ENCODE measurements at places on chromosomes 3 and 15. TPM values are rescaled to one million over a fixed set of nuclear protein-coding genes. Genes with fewer than 3 reads are reported as not detected.

GRCh38 chr3:104519468-104520227, 847.1 kb upstream of the ALCAM start:
- no peak for DNase-seq
- no peaks in the 10 kb centered on the region for H3K36me3 ChIP-seq
- H3K27ac ChIP-seq, result no peak overlapping the region
- no peaks in the 10 kb centered on the region for H3K4me1 ChIP-seq
- no peak overlapping the region for H3K4me3 ChIP-seq

Gene EIF4G1
- 370 TPM for total RNA-seq

GRCh38 chr15:55587321-55588069, 650 bp downstream of the PYGO1 start:
- no peaks in the 10 kb centered on the region for H3K36me3 ChIP-seq
- H3K27ac ChIP-seq, result peak overlapping the region; percentile 90
- H3K4me1 ChIP-seq, result no peaks in the 10 kb centered on the region
- H3K27me3 ChIP-seq, result no peaks in the 10 kb centered on the region
- H3K4me3 ChIP-seq, result peak overlapping the region; percentile 72

GRCh38 chr3:32175607-32176197, 62.8 kb upstream of the CMTM8 start:
- no peak overlapping the region for H3K27ac ChIP-seq
- H3K4me1 ChIP-seq, result no peaks in the 10 kb centered on the region
- DNase-seq, result peak; percentile 38
- no peaks in the 10 kb centered on the region for H3K27me3 ChIP-seq
- no peak overlapping the region for H3K4me3 ChIP-seq

GRCh38 chr3:40070816-40071215, 238.7 kb upstream of the EIF1B start:
- no peak overlapping the region for H3K27ac ChIP-seq
- DNase-seq, result no peak
- H3K4me3 ChIP-seq, result no peak overlapping the region
- no peaks in the 10 kb centered on the region for H3K36me3 ChIP-seq
- H3K27me3 ChIP-seq, result no peaks in the 10 kb centered on the region

DNA sequence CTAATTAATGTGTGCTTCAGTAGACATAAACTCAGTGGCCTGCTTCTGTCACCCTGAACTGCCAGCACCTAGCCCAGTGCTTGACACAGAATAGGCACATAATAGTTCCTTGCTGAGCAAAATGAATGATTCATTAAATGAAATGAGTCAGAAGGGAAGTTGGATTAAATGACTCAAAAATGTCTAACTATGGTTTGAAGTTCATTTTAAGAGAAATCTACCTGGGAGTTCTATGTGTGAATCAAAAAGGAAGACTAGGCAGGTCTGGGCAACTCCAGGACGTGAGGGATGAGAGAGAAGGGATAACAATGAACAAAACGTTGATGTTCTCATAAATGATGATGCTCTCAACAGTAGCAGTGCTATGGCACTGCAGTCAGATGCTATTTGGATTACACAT, 175.0 kb downstream of the CFAP20DC start:
- no peak overlapping the region for H3K4me3 ChIP-seq
- no peaks in the 10 kb centered on the region for H3K4me1 ChIP-seq
- no peaks in the 10 kb centered on the region for H3K27me3 ChIP-seq
- no peak overlapping the region for H3K27ac ChIP-seq

GRCh38 chr3:27160146-27160545, 209.0 kb downstream of the NEK10 start:
- no peak overlapping the region for H3K27ac ChIP-seq
- H3K27me3 ChIP-seq, result no peaks in the 10 kb centered on the region
- no peaks in the 10 kb centered on the region for H3K4me1 ChIP-seq
- no peak overlapping the region for H3K4me3 ChIP-seq
- no peak for DNase-seq
- no peaks in the 10 kb centered on the region for H3K36me3 ChIP-seq

Gene CPA3
- 2.6 TPM for total RNA-seq

Gene KLHL25
- 5.1 TPM for total RNA-seq

DNA sequence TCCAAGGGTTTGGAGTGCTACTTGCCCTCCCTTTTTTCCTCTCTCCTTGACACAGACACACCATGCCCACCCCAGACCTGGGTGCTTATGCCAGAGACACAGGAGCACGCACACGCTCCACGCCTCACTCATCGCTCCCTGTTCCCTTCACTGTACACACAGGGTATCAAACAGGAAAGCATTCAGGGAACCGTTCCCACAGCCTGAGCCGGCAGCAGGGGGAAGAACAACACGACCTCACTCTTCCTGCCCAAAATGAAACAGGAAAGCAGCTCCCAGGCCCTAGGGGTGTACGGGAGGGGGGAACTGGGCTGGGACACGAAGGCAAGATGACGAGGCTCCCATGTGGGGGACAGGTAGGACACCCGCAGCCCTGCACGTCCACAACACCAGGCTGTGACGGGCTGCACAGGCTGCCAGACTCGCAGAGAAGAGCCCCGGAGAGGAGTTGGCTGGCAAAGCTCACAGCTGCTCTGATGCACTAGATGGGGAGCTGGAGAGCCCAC, 11.2 kb downstream of the DLL4 start:
- no peak overlapping the region for H3K4me3 ChIP-seq
- peaks cover 7% of the 10 kb centered on the region for H3K4me1 ChIP-seq
- H3K27me3 ChIP-seq, result no peaks in the 10 kb centered on the region
- DNase-seq, result no peak

Gene XRN1
- 32.1 TPM for total RNA-seq

GRCh38 chr3:55380561-55380960, 106.5 kb downstream of the WNT5A start:
- no peak overlapping the region for H3K27ac ChIP-seq
- H3K4me3 ChIP-seq, result no peak overlapping the region
- no peaks in the 10 kb centered on the region for H3K4me1 ChIP-seq
- no peak for DNase-seq

GRCh38 chr3:43247561-43248184, 38.7 kb upstream of the SNRK start:
- DNase-seq, result no peak
- no peaks in the 10 kb centered on the region for H3K36me3 ChIP-seq
- H3K27ac ChIP-seq, result no peak overlapping the region
- H3K27me3 ChIP-seq, result no peaks in the 10 kb centered on the region
- H3K4me3 ChIP-seq, result no peak overlapping the region
- no peaks in the 10 kb centered on the region for H3K4me1 ChIP-seq

Measured in prostate gland (tissue), 2 donors.